ENCODE measurements at places on chromosomes 1 and 21.

- no peak for DNase-seq
These were observed 24.4 kb downstream of the CAP1 start for GRCh38 chr1:40064797-40065499.

DNA sequence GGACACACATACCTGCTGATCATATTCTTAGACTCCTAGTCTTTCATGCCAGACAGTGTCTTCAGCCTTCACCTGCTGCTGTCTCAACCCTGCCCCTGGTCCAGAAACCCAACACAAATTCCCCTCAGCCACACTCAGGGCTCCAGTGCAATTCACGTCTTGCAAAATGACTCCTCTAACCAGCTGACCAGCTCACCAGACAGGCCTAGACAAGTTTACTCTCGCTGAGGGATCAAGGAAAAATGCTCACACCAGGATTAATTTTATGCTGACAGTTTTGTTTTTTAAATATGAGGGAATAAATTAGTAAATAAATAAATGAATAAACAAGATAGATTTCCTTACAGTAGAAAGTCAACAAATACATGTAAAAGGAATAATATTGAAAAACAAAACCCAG, 28.5 kb downstream of the CCDC185 start:
- DNase-seq = no peak

GRCh38 chr21:31911138-31911907, 38.5 kb downstream of the HUNK start:
- peak; percentile 87 for DNase-seq

- DNase-seq = no peak
These were observed 53.9 kb downstream of the GALNT2 start for GRCh38 chr1:230120921-230121381.

DNA sequence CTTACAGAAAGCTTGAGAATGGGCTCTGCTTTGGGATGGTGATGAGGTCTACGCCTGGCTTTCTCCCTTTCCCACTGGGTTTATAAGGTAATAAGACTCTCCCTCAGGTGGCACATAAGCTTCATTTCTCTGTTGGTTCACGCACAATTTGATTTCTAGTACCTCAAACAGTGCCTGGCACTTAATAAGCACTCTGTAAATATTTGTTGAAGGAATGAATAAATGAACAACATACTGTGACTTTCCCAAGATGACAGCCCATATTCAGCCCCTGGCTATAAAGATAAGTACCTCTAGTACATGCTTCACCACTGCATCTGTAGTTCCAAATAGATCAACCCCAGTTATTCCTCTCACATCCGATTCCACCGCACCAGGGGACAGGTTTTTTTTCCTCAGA, 17.8 kb downstream of the COPA start:
- no peak for DNase-seq

DNA sequence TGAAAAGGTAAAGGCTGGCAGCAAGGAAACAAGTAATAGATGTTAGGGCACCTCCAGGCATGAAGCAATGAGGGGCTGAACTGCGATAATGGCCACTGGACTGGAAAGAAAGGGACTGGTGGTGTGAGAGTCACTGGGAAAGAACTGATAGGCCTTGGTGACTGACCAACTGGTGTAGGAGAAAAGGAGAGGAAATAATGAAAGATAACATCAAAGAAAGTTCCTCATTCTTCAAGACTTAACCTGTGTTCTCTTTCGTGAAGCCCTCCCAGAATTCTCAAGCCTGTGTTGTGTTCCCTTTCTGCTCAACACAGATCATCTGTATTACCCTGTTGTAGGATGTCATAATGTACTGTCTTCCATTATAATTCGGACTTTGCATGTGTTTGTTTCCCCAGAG, 20.9 kb upstream of the SNX27 start:
- no peak for DNase-seq

DNA sequence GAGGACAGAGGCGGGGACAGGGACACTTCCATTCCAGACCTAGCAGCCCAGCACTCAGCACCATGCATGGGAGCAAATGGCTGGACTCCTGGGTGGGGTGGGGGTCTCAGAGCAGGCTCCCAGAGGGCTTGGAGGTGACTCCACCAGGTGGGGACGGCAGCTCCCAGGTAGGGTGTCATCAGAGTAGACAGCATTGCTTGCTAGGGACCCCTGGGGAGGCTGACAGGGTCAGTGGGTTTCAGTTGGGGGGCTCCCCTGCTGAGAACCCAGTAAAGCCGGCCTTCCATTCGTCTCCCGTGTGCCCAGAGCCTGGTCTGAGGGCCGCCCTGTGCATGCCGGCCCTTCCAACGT, 4.8 kb upstream of the GJC2 start:
- no peak for DNase-seq

DNA sequence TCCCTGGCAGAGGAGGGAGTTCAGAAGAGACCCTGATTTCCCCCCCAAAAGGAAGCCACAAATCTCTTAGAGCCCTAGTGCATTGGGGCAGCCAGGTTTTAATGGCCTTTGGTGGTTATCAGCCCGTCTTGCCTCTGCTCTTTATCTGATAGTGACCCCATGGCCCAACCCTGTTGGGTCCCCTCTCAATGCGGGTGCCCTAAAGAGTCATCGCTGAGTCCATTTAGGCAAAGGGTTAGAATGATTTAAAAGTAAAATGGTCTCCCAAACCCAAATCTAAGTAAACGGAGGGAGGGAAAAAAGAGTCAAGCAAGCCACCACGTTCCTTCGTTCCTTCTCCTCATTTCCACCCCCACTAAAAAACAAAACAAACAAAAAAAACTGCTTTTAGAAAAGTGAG, 164.0 kb downstream of the RUNX1 start:
- no peak for DNase-seq

Data from fibroblast of skin of scalp (primary cell).